Suprapubic skin (tissue), 4 donors: ENCODE measurements at places on chromosomes 1 and 21. TPM values are rescaled to one million over a fixed set of nuclear protein-coding genes. Genes with fewer than 3 reads are reported as not detected.

GRCh38 chr1:9385801-9386573 is 93.3 kb downstream of the SPSB1 start:
- H3K27me3 ChIP-seq: no peaks in the 10 kb centered on the region
- no peak overlapping the region for H3K4me3 ChIP-seq
- DNase-seq: no peak

The CHRM3 gene
- total RNA-seq: 9.4 TPM

- no peaks in the 10 kb centered on the region for H3K27me3 ChIP-seq
- H3K4me3 ChIP-seq: peak overlapping the region; percentile 29
- no peaks in the 10 kb centered on the region for H3K36me3 ChIP-seq
- no peak for DNase-seq
- no peak overlapping the region for H3K27ac ChIP-seq
Observed at GRCh38 chr1:45864167-45865106, 61.0 kb downstream of the MAST2 start.

- H3K27ac ChIP-seq: no peak overlapping the region
- no peaks in the 10 kb centered on the region for H3K27me3 ChIP-seq
- no peaks in the 10 kb centered on the region for H3K4me1 ChIP-seq
- DNase-seq: no peak
- H3K4me3 ChIP-seq: no peak overlapping the region
- peaks cover 50% of the 10 kb centered on the region for H3K36me3 ChIP-seq
Observed at GRCh38 chr1:172557270-172557669, 24.3 kb downstream of the SUCO start.

DNA sequence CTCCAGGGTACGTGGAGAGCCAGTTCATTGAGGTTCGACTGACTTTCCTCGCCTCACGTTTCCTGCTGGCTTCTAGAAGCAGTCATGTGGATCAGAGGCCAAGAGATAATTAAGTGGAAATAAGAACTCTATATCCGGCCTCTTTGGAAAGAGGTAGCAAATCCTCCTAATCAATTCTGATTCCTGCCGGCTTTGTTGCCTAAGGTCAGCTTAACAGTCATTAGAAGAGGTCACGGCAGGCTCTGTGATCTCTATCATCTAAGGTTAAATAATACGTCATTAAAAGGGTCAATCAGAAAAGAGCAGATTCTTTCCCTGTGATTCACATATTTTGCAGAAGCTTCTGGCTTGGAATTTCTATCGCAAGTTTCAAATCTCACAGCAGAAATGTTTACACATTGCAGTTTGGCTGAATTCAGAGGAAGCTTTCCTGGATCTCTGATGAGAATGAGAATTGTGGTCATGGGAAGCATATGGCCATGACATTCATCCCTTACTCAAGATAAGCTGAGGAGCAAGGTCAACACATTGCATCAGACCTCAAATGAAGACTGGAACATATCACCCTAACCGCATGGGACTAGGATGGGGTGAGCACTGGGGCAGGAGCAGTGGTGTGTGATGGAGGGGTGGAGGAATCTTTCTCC is 189.4 kb downstream of the PBX1 start:
- no peak overlapping the region for H3K4me3 ChIP-seq
- peak overlapping the region; percentile 58 for H3K27ac ChIP-seq
- H3K27me3 ChIP-seq: no peaks in the 10 kb centered on the region
- H3K4me1 ChIP-seq: peaks cover 26% of the 10 kb centered on the region
- no peaks in the 10 kb centered on the region for H3K36me3 ChIP-seq

- H3K27ac ChIP-seq: no peak overlapping the region
- no peaks in the 10 kb centered on the region for H3K27me3 ChIP-seq
- DNase-seq: no peak
- H3K36me3 ChIP-seq: no peaks in the 10 kb centered on the region
- peaks cover 9% of the 10 kb centered on the region for H3K4me1 ChIP-seq
- no peak overlapping the region for H3K4me3 ChIP-seq
Observed at GRCh38 chr1:222750651-222751050, 13.6 kb downstream of the FAM177B start.
